Activated CD4-positive, alpha-beta T cell treated with anti-CD3 and anti-CD28 coated beads, Interleukin-10, Interleukin-2, amounts not matched to agents 100 ng/mL and 50 ng/mL, durations not matched to agents 16 hours and 8 hours (primary cell): ENCODE measurements at places on chromosomes 13 and 19.

GRCh38 chr13:28055357-28055756 lies 45.0 kb downstream of the FLT3 start:
- no peak for DNase-seq

- DNase-seq = no peak
Observed at GRCh38 chr19:28424077-28424476, 788.9 kb downstream of the UQCRFS1 start.

DNA sequence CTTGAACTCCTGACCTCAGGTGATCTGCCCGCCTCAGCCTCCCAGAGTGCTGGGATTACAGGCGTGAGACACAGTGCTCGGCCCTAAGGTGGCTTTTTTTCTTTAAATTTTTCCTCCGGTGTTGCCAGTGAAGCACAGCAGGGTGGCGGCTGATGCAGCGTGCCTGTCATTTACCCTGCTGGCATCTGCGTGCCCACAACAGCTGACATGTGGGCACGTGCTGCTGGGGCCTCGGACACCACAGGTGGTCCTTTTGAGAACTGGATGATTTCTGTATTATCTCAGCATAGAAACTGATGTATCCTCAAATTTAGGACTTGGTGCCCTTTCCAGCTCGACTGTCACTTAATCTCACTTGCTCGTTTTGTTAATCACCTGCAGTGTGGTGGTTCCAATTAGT lies 31.2 kb upstream of the TEX29 start:
- DNase-seq = no peak

- no peak for DNase-seq
Observed at GRCh38 chr13:26780411-26780810, 19.8 kb upstream of the GPR12 start.

GRCh38 chr19:10646456-10647159 lies 7.5 kb upstream of the ILF3 start:
- no peak for DNase-seq
